T-helper 17 cell (primary cell): ENCODE measurements at places on chromosomes 2 and 18. TPM values are rescaled to one million over a fixed set of nuclear protein-coding genes. Genes with fewer than 3 reads are reported as not detected.
A peak's percentile ranks its signal among the peaks of the same experiment; 100 is the strongest.

NT5DC4 gene
- not detected for total RNA-seq

GRCh38 chr18:3995476-3996102 is 459.5 kb downstream of the DLGAP1 start:
- DNase-seq, result peak; percentile 34

DNA sequence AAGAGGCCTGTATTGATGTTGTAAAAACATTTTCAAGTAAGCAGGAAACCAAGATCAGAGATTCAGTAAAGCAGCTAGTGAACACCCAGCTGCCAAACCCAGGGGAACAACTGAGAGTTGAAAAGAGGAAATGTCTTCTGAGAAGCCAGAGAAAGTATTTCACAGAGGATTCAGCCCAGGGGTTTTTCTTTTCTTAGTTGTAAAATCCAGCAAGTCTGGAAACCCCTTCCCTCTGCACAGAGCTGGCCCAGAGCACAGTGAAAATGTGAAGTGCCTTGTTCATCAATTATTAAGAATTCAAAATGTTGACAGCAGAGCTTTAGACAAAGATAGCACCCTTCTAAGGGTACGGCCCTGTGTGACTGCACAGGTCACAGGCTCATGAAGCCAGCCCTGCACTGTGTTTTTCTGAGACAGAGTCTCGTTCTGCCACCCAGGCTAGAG is 28.4 kb downstream of the AFF3 start:
- DNase-seq, result no peak

GRCh38 chr2:45540942-45541341 is 70.1 kb downstream of the SRBD1 start:
- no peak for DNase-seq

DNA sequence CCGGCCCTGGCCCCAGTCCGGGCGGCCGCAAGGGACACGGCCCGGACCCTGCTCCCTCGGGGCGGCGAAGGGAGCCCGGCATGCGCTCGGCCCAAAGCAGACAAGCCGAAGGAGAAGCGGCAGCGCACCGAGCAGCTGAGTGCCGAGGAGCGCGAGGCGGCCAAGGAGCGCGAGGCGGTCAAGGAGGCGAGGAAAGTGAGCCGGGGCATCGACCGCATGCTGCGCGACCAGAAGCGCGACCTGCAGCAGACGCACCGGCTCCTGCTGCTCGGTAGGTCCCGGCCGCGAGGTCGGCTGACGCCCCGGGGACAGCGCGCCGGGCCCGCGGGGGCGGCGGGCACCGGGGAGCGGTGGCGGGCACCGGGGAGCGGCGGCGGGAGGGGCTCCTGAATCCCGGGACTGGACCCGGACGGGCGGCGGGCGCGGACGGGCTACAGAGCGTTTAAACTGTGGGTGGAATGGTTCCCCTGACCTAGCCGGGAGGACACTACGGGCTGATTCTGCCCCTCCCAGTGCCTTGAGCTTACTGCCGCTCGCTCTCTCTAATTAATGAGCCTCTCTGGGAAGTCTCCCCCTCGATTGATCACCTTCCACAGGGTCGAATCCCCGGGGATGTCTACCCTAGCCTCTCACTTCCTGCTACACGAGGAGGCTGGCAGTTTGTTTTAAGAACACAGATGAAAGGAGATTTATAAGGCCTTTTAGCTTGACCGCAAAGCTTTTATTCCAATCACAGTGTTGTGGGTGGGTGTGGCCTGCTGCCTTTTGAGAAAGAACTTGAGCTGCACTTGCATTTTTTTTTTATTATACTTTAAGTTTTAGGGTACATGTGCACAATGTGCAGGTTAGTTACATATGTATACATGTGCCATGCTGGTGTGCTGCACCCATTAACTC is 853 bp downstream of the GNAL start:
- no peak for DNase-seq
